ENCODE measurements at places on chromosomes 13 and 19. TPM values are rescaled to one million over a fixed set of nuclear protein-coding genes. Genes with fewer than 3 reads are reported as not detected.
A peak's percentile ranks its signal among the peaks of the same experiment; 100 is the strongest.

GRCh38 chr19:1042689-1043511 lies 3.0 kb downstream of the ABCA7 start:
- no peak for DNase-seq

DNA sequence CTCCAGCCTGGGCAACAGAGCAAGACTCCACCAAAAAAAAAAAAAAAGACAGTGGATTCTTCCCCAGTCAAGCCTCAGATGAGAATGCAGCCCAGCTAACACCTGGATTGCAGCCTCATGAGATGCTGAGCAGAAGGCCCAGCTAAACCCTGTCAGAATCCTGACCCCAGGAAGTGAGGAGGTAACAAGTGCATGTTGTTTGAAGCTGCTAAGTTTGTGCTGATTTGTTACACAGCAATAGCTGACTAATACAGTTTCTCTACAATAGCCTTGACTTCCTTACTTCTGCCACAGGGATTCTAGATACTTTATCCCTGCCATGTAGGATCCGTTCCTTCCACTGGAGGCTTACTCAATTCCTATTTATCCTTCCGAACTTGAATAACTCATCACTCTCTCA lies 20.5 kb downstream of the TMPRSS9 start:
- no peak for DNase-seq

- peak; percentile 59 for DNase-seq
These were observed 2.3 kb downstream of the ZNF714 start for GRCh38 chr19:21084343-21084742.

DNA sequence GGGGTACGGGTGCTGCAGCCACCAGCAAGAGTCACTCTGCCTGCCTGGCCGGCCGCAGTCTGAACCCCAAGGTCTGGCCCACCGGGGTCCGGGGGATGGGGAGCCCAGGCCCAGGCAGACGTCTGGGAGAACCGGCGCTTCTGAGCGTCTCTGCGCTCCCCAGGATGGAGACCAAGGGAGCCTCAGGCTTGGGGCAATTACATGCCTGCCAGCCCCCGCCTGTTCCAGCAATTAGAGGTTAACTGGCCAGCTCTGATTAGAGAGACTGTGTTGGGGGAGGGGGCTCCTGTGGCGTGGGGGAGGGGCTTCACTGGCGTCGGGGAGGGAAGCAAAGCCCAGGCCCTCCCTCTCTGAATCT lies 11.9 kb downstream of the MEIS3 start:
- DNase-seq = no peak

GRCh38 chr13:61901946-61902541 lies 486.4 kb upstream of the PCDH20 start:
- no peak for DNase-seq

- DNase-seq = no peak
These were observed 77.1 kb upstream of the KCTD15 start for GRCh38 chr19:33719366-33720154.

GRCh38 chr19:19420570-19421298 lies 15.3 kb downstream of the GATAD2A start:
- no peak for DNase-seq

DNA sequence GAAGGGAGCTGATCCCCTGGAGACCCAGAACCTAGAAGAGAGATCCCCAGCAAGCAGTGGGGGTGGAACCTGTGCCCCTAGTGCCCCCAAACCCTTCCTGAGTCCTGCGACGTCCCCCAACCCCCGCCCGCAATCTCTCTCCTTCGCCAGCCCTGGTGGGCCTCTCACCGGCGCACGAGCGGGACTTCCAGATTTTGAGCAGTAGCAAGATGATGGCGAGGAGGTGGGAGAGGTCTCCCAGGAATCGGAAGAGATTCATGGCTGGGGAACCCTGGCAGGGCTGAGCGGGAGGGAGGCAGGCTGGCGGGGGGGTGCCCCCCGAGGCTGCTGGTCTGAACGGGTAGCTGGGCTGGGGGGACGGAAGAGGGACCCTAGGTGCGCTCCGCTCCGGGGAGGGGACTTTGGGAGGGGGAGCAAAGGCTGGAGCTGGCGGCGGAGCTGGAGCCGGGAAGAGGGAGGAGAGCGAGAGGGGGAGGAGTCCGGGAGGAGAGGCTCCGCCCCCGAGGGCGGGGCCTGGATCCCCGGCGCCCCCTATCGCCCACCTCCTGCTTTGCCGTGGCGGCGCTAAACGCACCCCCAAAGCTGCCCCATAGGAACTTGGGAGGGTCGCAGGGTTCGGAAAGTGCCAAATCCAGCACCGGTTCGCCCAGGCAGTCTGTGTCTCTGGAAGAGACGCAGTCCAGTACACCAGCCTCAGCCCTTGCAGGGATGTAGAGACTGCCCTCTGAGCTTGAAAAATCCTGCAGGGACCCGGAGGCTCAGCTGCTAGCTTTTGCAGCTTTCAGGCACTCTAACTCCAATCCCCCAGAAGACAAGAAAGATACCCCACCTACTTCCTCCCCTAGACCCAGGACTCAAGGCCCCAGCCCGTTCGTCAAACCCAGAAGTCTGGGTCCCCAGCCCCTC lies at the start of gene KDELR1:
Gene KDELR1 (minus strand): TSS at position 452 of the 906 bp plus-strand sequence. CDS start 193 bp downstream, at position 259.
- peak; percentile 32 for DNase-seq

DNA sequence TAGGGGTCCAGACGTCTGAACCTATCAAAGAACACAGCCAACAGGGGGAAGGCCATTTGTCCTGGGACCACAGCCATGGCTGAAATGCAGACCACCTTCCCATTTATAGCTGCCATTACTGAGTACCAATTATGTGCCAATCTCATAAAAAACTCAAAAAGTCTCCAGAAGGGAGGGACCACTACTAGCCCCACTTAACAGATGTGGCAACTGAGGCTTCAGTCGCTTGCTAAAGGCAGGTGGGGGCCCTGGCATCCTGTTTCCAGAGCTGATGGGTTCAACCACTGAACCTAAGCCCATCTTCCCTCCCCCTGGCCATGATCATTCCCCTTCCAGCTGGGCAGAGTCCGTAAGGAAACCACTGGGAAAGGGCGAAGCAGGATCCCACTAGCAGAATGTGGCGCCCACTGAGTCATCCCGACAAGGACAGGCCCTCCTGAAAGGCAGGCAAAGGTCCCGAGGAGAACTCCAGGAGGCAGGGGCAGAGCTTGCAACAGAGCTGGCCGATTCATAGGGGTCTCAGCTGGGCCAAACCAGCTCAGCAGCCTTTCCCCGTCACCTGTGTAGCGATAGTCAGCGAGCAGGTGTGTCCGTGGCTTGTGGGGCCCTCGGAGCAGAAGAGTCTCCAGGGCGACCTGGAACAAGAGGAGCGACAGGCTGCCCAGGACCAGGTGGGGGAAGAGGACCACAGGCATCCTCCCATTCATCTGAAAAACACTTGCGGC lies 14.3 kb upstream of the NAPA start:
- DNase-seq = no peak

DNA sequence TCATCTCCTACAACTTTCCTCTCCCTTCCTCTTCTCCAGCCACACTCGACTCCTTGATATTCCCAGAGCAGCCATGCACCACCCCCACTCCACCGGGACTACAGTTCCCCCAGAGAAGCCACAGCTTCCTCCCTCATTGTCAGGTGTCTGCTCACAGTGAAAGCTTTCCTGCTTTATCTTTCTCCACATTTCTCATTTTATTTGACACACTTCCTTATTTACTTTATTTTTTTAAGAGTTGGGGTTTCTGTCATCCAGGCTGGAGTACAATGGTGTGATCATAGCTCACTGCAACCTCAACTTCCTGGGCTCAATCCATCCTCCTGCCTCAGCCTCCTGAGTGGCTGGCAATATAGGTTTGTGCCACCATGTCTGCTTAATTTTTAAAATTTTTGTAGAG lies 464.6 kb downstream of the MYO16 start:
- no peak for DNase-seq

- DNase-seq = no peak
These were observed 22.5 kb downstream of the NBEA start for GRCh38 chr13:34964558-34964957.

DNA sequence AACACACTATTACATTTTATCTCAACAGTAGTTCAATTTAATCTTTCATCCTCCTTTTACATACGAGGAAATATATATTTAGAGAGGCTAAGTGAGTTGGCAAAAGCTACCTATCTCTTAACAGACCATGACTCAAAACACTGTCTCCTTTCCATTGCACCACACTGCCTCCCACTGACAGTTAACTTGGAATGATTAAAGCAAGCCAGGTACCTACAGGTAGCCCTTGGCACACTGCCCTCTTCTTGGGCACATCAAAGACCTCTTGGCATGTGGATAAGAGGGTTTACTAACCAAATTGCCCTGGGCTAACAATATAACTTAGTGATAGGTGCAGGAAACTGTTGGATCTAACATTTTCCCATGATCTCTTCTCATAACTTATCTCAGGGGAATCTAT lies 1.8 kb downstream of the ABHD13 start:
- DNase-seq = peak; percentile 93

DNA sequence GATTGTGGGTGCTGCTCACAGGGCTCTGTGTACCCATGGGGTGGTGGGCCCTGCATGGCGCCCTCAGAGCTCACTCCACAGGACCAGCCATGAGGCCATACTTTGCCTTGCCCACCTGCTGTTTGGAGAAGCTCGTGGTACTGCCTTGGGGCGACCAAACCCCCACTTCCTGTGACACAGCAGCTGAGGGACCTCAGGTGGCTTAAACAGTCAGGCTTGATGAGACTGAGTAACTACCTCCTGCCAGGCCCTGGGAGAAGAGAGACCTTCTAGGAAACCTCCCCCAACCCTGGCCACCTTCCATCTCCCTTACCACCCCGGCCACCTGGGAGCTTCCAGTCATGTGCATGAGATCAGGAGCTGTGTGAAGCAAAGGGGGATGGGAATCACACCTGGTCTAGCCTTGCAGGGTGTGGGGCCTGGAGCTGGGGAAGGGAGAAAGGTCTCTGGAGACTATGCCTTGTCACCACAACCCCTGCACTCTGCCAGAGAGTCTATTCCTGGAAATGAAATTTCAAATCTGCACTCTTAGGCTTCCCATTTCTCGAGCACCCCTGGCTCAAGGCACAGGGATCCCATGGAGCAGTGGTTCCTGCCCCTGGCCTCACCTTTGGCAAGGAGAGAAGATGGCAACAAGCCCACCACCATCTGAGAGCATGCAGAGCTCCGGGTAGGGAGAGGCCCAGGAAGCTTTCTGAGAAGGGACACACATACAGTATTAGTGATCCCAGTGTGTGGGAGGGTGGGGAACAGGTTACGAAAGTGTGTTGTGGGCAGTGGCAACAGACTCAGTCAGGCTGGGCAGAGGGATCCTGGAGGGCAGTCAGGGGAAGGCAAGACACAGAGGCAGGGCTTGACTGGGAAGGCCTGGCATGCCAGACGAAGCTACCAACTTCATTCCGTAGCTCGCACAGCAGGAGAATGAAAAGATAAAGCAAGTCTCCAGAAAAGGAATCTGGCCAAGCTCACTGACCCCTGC lies 125.0 kb downstream of the URI1 start:
- no peak for DNase-seq

GRCh38 chr13:100315522-100315921 lies 226.6 kb downstream of the PCCA start:
- no peak for DNase-seq

DNA sequence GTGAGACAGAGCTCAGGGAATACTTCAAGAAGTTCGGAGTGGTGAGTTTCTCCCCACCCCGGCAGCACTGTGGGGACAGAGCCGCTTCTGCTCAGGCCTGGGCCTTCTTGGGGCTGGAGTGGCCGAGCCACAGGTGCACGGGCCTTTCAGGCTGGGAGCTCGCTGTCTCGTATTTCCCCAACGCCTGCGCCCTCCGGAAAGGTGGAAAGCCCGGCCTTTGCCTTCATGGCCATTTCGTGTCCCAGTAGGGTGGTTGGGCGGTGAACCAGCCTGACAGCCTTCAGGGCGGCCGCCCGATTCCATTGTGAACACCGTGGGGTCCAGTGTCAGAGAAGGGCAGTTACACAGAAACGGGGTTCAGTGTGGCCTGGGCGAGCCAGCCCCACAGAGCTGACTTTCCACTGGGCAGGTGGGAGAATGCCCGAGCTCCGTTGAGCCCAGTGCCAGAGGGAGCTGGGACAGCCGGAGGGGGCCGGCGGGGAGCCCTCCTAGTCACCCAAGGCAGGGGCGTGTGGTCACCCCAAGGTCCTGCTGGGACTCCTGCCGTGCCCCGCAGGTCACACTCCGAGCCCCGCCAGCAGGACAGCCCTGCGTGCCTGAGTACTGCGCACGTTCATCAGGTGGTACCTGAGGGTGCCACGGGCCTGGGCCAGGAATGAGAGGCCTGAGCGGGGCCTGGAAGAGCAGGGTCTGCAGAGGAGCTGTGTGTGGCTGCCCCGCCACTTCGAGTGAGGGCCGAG lies 14.0 kb downstream of the DAZAP1 start:
- no peak for DNase-seq

GRCh38 chr13:108083056-108083455 lies 132.3 kb downstream of the LIG4 start:
- no peak for DNase-seq

DNA sequence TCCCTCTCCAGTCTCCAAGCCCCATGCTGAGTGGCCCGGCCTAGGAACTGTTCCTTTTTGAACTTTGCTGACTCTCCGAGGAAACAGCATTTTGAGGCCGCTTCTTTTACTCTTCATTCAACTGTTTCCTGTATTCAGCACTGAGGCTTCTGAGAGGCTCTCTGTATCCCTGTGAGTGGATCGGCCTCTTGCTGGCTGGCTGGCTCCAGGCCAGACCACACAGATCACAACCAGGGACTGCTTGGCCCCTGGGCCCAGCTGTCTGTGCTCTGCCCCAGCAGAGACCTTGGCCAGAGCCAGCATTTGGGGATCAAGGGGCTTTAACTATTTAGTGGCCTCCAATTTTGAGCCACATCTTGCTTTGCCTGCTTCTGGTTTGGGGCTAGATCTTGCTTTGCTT lies 75.6 kb upstream of the KL start:
- DNase-seq = no peak

GRCh38 chr13:109667056-109667455 lies 119.3 kb downstream of the IRS2 start:
- DNase-seq = peak; percentile 75

DNA sequence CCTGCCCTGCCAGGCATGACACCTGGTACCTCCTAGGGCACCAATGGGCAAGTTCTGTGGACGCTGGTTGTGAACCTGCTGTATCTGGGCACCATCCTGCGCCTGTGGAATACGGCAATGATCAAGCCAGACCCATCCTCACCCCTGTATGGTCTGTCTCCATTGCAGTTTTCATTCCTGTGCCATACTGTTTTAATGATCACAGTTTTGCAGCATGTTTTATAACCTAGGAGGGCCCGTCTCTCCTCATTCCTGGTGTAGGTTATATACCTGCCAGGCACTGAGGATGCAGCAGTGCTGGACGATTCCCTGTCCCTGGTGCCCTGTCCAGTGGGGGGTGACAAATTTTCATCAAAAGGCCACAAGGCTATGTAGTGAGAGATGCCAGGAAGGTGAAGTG lies 5.6 kb downstream of the TBC1D17 start:
- no peak for DNase-seq

GRCh38 chr13:28685114-28685513 lies 26.2 kb downstream of the POMP start:
- DNase-seq = no peak

GRCh38 chr13:20125129-20125782 lies 35.6 kb downstream of the GJA3 start:
- peak; percentile 65 for DNase-seq

The NANOS3 gene
- total RNA-seq = not detected

The F2RL3 gene
- not detected for total RNA-seq

The ZNF57 gene
- total RNA-seq = 11.6 TPM

The IZUMO2 gene
- not detected for total RNA-seq

The SPIB gene
- total RNA-seq = not detected

The NAPA gene
- total RNA-seq = 33.2 TPM

The PSG11 gene
- total RNA-seq = not detected

The SLITRK6 gene
- total RNA-seq = 9.0 TPM

The KLK12 gene
- total RNA-seq = not detected

The ZNF260 gene
- 9.5 TPM for total RNA-seq
